Esophagus squamous epithelium (tissue), 5 donors: ENCODE measurements at places on chromosomes 3 and 15. TPM values are rescaled to one million over a fixed set of nuclear protein-coding genes. Genes with fewer than 3 reads are reported as not detected.

Gene PIGX
- 19.5 TPM for total RNA-seq

Gene TM4SF4
- total RNA-seq, result not detected

- no peak for DNase-seq
Observed at GRCh38 chr15:74632601-74633000, 17.0 kb downstream of the CLK3 start.

GRCh38 chr15:40923551-40923950, 5.6 kb upstream of the DLL4 start:
- no peak for DNase-seq
